CD8-positive, alpha-beta memory T cell (primary cell): ENCODE measurements at places on chromosomes 3 and 15.

- no peak for DNase-seq
These were observed 7.4 kb upstream of the SST start for GRCh38 chr3:187677604-187678003.

DNA sequence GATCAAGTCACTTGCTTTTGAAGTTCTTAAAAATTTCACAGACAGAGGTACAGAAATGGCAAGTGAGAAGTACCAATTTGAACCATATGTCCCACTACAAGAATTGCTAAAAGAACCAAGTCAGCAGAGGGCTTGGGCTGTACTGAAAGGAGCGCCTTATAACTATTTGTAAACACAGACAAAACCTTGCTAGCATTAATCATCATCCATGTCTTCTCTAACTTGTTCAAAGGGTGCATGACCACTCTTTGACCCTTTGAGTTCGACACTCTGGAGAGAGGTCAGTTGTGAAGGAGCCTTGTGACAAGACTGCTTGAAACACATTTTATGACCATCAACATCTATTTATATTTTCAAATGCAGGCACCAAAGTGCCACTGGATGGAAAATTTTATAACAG, 191.7 kb downstream of the PDZRN3 start:
- DNase-seq = no peak

GRCh38 chr3:120438665-120439370, 12.0 kb downstream of the FSTL1 start:
- no peak for DNase-seq

DNA sequence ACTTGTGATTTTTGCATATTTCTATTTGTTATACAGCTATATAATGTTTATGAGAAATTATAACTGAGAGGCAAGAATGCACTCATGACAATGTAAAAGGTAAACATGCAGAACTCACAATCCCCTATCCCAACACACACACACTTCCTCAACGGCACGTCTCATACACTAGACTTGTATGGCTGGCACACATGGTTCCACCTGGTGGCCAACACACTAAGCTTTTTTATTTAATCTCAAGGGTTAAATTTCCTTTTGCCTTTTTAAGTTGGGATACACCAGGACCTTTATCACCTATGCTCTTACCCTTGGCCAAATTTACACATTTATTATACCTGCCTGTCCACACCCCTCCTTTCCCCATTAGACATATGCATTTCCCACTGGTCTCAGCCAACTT, 88.6 kb upstream of the PSMD6 start:
- no peak for DNase-seq

DNA sequence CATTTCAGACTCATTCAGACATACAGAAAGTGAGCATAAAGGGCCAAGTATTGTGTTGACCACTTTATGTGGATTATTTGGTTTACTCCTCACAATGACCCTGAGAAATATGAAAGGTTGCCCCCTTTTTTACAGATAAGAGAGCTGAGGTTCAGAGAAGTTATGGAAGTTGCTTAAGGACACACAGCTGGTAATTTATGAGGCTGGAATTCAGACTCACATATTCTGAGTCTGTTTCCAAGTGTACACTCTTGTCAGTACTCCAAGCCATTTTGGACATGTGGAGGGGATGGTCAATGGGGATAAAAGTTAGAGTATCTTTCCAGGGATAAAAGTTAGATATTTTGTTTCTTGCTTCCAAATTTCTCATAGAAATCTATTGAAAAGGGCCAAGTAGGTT, 15.9 kb downstream of the ITPR1 start:
- no peak for DNase-seq

DNA sequence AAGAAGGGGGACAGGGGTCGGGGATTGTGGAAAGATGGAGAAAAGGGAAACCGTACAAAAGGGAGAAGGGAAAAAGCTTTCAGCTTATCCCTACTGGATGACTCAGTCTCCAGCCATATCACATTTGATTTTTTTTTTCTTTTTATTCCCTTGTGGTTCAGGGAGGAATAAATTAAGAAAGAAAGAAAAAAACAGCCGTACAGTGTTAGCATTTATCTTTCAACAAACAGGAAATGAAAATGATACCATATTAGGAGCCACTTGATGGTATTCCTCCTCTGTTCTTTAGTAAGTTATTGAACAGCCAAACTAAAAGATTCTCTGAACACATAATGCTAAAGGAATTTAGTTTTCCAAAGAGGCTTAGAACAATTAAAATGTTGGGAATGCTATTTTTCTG, 594.4 kb downstream of the FOXP1 start:
- DNase-seq = no peak

- no peak for DNase-seq
These were observed 212.4 kb downstream of the TLE3 start for GRCh38 chr15:69885173-69885955.

- DNase-seq = no peak
These were observed 404.4 kb upstream of the NECTIN3 start for GRCh38 chr3:110667216-110667615.

- DNase-seq = no peak
These were observed 55.2 kb downstream of the PGPEP1L start for GRCh38 chr15:98952381-98952803.

DNA sequence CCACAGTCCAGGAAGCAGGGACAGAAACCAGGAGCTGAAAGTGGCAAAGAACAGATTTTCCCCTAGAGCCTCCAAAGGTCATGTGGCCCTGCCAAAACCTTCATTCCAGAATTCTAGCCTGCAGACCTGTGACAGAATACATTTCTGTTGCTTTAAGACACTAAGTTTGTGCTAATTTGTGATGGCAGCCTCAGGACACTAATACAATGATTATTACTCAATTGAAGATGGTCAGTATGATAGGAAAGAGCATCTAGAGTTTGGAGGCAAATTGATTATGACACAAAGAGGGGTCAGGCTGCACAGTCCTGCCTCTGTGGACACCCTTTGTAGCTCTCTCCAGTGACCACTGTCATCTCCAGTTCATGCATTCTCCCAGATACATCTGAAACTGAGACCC, 79.0 kb upstream of the C3orf49 start:
- no peak for DNase-seq

GRCh38 chr15:24976932-24977331, 22.1 kb downstream of the SNRPN start:
- DNase-seq = no peak

- DNase-seq = no peak
These were observed 695 bp downstream of the METTL6 start for GRCh38 chr3:15426579-15427118.

DNA sequence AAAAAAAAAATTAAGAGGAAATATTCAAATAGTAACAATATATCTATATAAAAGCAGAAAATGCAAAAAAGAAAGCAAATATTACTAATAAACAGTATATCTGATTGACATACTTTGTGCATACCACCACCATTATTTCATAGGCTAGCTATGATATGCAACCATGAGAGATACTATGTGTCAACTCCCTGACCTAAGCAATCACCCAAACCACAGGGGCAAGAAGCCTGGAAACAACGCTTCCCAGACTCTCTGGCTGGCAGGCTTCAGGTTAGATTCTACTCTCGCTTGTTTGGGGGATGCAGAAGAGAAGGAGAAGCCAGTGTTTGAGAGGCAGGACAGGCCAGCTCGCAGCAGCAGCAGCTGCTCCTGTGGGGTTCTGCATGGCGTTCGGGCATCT, 169.3 kb upstream of the TPM1 start:
- no peak for DNase-seq

GRCh38 chr15:39789736-39790135, 7.1 kb upstream of the FSIP1 start:
- no peak for DNase-seq

DNA sequence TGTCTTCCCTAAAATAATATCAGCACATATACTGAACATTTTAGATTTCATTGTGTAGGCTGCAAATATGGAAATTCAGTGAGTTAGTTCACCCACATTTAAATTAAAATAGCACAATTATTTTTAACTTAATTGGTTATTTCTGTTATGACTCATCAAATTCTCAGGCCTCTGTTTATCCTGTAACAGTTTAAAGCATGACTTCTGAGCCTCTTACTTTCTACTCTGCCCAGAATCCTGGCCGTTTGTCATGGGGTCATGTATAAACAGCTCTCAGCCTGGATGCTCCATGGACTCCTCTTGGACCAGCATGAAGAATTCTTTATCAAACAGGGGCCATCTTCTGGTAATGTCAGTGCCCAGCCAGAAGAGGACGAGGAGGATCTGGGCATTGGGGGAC, 12.2 kb downstream of the TUBGCP4 start:
- no peak for DNase-seq

DNA sequence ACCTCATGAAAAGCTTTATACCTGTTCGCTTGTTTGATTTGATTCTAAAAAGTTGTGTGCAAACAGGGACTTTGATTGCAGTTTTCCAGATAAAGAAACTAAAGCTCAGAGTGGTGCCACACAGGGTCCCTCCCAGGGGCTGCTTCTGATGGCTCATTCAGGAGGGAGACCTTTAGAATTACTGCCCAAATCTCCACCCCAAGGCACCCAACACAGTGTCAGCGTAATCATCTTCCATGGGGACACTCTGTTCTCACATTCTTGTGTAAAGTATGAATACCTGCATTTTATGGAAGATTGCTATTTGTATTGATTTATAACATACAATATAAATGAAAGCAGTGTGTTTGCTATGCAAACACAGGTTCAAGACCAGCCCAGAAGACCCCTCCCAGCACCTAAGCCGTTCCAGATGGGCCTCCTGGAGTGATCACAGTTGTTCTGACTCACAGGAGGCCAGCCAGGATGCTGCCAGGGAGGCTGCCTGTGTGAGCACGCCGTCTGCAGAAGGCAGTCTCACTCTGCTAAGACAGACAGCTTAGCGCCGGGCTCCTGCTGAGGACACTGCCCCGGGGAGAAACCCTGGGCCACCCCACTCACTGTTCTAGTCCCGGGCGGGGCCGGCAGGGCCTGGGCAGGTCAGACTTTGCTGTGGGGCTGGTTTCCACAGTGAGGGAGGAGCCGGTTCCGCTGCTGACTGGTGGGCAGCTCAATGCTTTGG, 185.6 kb downstream of the FAM43A start:
- DNase-seq = no peak

GRCh38 chr3:194327218-194328052, 23.7 kb downstream of the CPN2 start:
- no peak for DNase-seq

GRCh38 chr3:171801738-171802589, 8.3 kb downstream of the PLD1 start:
- DNase-seq = no peak

DNA sequence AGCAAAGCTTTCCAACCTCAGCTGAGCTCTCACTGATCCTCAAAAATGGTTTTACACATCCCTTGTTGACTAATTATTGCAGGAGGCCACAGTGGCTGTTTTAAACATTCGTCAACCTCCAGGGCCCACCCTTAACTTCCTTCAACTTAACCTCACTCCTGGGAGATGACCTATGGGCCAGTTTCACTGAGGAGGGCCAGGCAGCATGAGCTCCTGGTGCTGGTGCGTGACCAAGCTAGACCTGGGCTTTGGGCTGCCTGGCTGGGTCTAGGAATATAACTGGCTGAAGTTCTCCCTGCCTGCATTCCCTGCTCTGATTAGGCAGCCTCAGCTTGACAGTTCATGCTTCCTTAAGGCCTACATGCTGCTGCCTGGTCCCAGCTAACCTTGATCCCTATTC, 273.7 kb upstream of the ATP11B start:
- DNase-seq = no peak

- peak; percentile 76 for DNase-seq
These were observed at the start of gene CHST14 for GRCh38 chr15:40470423-40471104. Gene CHST14 (plus strand): TSS chr15:40470984. CDS start chr15:40471214, 230 bp downstream.

- no peak for DNase-seq
These were observed 253.8 kb downstream of the NTRK3 start for GRCh38 chr15:88002706-88003105.

- peak; percentile 57 for DNase-seq
These were observed 2.6 kb downstream of the ARID3B start for GRCh38 chr15:74543583-74543982.

DNA sequence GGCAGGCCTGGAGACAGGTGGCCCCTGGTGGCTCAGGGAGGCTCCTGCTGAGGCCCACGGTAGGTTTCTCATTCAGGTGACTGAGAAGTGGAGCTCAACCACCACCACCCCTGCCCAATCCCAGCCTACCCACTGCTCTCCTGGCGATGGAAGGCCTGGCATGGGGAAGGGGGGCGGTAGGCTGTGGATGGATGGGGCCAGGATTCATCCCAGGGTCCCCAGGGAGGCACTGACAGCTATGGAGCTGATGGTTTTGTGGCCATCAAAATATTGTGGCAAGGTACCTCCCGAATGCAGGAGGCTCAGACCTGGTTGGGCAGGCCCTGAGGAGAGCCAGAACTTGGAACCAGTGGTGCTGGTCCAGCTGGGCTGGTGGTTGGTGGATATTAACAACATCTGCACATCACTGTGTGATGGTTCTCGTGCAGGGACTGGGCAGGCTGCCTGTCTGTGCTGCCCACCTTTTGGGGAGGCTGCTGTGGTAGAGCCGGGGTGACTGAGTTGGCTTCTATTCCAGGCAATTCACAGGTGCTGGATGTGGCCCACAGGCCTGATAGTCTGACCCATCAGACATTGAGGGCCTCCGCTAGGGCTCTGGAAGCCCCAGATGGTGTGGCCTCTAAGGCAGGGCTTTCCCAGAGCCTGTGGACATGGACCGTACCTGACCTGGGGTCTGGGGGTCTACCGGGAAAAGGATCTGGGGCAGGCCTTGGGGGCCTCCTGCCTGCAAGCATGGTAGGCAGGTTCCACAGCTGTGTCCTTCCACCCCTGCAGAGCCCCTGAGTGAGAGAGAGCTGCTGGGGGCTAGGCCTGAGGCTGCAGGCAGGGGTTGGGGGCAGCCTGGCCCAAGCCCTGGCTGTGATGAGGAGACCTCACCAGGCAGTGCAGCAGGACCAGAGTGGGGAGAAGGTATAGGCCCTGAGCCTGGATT, 3.4 kb downstream of the ZBTB47 start:
- DNase-seq = no peak

- DNase-seq = peak; percentile 17
These were observed 111.7 kb downstream of the NUP210 start for GRCh38 chr3:13308380-13308801.

DNA sequence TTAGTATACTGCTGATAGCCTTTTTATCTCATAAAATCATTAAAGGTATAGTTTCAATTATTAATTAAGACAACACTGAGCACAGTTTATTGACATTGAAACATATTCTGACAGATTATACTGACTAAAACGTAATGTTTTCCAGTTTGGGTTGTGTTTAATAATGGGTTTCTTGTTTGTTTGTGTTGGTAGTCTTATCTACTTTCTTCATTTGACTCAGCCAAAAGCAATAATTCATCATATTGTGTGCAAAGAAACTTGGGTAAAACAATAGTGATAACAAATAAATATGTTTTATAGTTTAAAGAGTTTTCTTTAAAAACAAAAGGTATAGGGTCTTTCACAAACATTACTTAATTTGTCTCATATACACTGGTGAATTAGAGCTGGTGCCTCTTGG, 629.2 kb upstream of the AGTR1 start:
- no peak for DNase-seq

DNA sequence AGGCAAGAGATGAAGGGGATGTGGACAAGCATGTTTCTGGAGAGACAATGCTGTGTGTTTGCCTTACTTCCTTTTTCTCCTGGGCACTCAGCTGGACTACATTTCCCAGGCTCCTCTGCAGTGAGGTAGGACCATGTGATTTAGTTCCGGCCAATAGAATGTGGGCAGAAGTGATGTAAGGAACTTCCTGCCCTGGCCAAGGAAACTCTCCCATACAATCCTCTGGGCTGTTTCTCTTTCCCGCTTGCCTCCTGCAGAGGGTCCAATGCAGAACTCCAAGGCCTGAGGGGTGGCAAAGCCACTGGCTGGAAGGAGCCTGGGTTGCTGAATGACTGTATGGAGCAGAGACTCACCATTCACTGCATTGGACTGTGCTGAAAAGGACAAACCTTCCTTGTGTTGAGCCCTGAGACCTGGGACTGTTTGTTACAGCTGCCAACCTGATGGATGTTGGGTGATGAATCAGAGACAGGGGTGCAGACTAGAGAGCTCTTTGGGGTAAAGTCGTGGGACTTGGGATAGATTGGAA, 82.7 kb upstream of the SLC6A6 start:
- DNase-seq = no peak
